ENCODE measurements at places on chromosomes 6 and 20.

GRCh38 chr20:51487565-51488268, 54.8 kb downstream of the NFATC2 start:
- no peak for DNase-seq

DNA sequence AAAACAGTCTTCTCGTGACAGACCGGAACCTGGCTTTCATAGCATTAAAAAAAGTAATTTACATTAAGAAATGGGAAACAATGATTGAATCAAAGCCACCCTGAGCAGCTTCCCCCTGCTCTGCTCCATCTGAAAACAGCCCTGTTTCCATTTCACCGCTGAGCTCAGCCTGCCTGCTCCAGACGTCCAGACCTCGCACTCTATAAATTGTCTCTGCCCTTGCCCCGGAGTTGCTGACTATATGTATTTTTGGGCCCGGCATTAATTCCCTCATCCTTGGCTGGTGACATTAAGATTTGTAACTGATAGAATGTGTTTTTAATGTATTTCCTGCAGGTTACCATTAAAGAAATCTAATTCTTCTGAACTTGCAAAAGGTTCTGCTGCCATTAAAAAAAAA, 22.7 kb upstream of the TCP11 start:
- DNase-seq = no peak

DNA sequence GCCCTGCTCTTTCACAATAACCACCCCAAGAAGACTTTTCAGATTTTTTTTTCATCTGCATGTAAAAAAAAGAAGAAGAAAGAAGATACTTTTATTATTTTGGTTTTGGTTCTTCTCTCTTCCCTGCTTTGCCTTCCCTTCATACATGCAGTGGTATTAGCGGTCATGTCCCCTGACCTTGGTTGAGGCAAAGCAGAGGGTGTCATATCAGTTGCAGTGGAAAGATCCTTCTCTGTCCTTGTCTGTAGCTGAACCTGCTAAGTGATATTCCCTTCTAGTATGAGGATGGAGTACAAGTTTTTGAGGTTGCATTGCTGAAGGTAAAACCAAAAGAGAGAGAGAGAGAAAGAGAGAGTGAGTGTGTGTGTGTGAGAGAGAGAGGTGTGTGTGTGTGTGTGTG, 345.7 kb downstream of the UTRN start:
- no peak for DNase-seq

GRCh38 chr20:53636540-53637097, 43.0 kb upstream of the ZNF217 start:
- DNase-seq = no peak

DNA sequence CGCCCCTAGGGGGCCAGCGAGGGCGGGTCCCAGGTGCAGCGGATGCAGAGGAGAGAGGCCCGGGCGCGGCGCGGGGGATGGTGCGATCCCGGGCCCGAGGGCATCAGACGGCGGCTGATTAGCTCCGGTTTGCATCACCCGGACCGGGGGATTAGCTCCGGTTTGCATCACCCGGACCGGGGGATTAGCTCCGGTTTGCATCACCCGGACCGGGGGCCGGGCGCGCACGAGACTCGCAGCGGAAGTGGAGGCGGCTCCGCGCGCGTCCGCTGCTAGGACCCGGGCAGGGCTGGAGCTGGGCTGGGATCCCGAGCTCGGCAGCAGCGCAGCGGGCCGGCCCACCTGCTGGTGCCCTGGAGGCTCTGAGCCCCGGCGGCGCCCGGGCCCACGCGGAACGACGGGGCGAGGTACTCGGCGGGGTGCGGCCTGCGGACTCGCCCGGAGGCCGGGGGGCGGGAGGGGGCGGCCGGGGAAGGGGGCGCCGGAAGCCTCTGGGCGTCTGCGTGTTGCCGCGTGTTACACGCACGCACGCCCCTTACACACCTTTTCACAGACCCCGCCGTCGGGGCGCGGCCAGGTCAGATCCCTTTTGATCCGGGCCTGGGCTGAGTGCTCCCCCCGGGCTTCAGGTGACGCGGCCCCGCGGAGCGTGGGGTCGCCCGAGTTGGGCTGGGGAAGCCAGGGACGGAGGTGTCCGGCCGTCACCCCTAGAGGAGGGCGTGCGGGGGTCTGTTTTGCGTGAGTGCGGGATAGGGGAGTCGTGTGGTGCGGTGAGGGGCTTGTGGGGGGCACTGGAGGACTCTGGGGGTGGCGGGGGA, 412 bp downstream of the TRIB3 start:
- peak; percentile 56 for DNase-seq

GRCh38 chr6:73854998-73855718, 159.2 kb downstream of the CD109 start:
- DNase-seq = peak; percentile 20

DNA sequence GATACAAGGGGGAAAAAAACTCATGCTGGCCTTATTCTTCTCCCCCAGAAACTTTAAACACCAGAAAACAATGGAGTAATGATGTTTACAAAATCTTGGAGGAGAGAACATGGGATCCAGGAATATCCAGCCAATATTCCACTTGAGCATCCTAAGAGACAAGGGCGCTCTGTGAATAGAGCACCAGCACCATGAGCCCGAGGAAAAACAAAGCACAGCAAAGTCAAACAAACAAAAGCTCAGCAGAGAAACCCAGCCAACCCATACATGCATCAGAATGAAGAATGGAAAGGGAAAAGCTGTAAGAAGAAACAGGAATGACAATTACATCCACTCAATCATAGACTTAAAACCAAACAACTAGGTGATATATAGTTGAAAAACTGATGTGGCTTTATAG, 4.6 kb upstream of the NAA20 start:
- no peak for DNase-seq

GRCh38 chr20:21505810-21506530, 7.9 kb downstream of the NKX2-2 start:
- DNase-seq = peak; percentile 35

DNA sequence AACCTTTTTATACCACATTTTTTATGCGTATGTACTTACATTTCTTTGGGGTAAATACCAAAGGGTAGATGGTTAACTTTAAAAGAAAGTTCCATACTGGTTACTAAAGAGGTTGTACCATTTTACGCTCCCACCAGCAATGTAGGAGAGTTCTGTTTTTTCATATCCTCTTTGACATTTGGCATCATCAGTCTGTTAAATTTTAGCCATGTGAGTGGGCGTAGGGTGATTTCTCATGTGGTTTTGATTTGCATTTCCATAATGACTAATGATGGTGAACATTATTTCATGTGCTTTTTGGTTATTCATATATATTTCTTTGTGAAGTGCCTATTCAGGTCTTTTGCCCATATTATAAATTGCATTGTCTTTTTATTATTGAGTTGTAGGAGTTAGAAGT, 194.2 kb downstream of the PRL start:
- no peak for DNase-seq

GRCh38 chr20:57543754-57544153, 17.2 kb upstream of the PCK1 start:
- DNase-seq = no peak

- DNase-seq = no peak
Measured at GRCh38 chr6:166545156-166546034, 41.1 kb downstream of the RAMACL start.

DNA sequence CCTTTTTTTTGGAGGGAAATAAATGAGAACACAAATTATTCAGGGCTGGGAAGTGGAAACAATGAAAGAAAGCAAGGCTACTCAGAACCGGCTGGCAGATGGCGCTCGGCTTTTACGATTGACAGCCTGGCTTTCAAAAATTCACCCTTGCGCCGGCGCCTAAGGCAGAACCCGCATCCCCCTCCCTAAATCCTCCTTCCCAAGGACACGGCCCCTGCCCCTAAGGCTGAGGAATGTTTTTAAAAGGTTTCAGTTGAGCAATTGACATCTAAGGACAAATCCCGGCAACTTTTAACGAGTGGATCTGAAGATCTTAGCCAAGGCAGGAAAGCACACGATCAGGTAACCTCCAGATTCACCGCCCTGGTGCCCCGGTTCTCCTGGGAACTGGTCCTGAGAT, 16.3 kb downstream of the GNAS start:
- DNase-seq = no peak

GRCh38 chr6:153392156-153392555, 261.1 kb upstream of the RGS17 start:
- DNase-seq = no peak

DNA sequence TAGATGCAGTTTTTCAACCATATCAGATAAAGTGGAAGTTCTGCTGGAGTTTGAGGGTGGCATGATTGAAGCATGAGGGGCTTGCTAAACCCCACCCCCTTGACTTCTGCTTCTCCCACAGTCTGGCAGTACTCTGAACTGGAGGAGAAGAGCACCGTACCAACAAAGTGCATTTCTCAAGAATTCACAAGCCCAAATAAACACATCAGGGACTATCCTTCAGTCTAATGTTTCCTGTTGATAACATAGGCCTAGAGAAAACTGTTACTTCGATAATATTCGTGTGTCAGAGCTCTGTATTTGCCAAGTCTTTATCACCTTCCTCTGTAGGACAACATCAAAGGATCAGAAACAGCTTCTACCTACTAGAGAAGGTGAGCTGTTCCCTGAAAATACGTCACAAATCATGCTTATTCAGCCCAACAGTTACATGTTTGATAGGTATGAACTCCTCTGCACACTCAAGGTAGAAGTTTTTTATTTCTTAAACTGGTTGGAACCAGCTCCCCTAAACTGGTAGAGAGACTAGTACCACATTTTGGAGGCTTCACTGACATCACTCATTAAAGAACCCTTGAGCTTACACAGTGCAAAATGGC, 153.2 kb upstream of the PRND start:
- DNase-seq = no peak

GRCh38 chr6:150395388-150396009, 26.7 kb downstream of the IYD start:
- DNase-seq = peak; percentile 52

GRCh38 chr6:13807696-13808095, 6.7 kb downstream of the MCUR1 start:
- no peak for DNase-seq

GRCh38 chr6:31966997-31967925, 4.7 kb downstream of the DXO start:
- DNase-seq = no peak

All from adrenal gland (tissue), 19 donors.